ENCODE measurements at places on chromosomes 5 and 9.

- no peak for DNase-seq
Observed at GRCh38 chr9:108484468-108484867, 371.3 kb downstream of the ACTL7B start.

- DNase-seq = no peak
Observed at GRCh38 chr5:73365301-73365853, 83.2 kb downstream of the FOXD1 start.

GRCh38 chr5:7015586-7016256, 302.5 kb downstream of the TENT4A start:
- DNase-seq = no peak

DNA sequence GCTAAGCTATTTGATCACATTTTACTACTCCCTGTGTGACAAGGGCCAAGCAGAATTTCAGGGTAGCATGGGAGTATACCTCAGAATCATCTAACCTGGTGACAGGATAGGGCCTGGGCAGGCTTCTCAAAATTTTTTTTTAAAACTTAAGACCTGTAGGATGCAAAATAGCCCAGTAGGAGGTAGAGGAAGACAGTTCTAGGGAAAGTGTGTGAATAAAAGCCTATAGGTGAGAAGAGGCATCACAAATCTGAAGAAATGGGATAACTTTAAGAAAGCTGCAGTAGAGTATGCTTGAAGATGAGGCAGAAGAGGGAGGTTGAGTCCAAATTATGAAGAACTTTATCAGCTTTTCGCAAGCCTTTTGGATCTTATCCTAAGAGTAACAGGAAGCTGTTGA, 32.3 kb downstream of the CNTRL start:
- DNase-seq = no peak

- no peak for DNase-seq
Observed at GRCh38 chr5:54302267-54302687, 8.1 kb downstream of the ARL15 start.

- no peak for DNase-seq
Observed at GRCh38 chr5:14272548-14273205, 129.5 kb downstream of the TRIO start.

GRCh38 chr9:71985297-71985911, 74.0 kb downstream of the C9orf85 start:
- DNase-seq = no peak

- no peak for DNase-seq
Observed at GRCh38 chr9:70542311-70542931, 128.0 kb upstream of the KLF9 start.

GRCh38 chr5:139392678-139393496, 2.0 kb downstream of the PROB1 start:
- no peak for DNase-seq

DNA sequence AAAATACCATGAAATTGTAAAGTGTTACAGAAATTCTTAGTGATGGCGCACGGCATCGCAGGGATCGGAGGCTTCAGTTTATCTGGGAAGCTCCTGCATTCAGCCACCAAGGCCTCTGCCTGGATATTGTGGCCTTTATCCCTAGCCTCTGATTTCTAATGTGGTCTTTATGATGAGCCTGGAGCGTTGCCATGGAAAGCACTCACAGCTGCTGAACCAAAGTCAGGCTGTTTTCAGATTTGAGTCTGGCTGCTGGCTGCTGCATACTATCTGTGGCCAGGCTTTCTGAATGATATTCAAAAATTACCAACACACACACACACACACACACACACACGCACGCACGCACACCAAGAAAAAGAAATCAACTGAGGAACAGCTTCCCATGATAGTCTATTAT, 101.1 kb upstream of the ZNF366 start:
- DNase-seq = no peak

DNA sequence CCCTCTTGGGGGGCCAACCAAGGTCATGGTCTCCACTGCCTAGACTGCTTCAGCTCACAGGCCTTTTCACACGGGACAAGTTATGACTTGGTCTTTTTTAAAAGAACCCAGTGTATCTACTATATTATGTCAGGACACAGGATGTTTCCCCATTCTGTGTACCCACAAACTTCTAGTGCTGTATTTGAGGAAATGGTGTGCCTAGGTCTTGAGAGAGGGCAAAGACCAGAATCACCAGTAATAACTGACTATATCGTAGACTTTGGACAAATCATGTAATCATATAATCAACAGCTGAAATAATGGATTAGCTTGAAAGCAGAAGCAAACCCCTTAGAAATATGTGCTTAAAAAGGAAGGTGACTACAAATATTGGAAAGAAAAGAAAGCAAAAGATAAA, 133.3 kb downstream of the ARL15 start:
- no peak for DNase-seq

GRCh38 chr9:120348951-120349429, 231.0 kb downstream of the CDK5RAP2 start:
- no peak for DNase-seq

DNA sequence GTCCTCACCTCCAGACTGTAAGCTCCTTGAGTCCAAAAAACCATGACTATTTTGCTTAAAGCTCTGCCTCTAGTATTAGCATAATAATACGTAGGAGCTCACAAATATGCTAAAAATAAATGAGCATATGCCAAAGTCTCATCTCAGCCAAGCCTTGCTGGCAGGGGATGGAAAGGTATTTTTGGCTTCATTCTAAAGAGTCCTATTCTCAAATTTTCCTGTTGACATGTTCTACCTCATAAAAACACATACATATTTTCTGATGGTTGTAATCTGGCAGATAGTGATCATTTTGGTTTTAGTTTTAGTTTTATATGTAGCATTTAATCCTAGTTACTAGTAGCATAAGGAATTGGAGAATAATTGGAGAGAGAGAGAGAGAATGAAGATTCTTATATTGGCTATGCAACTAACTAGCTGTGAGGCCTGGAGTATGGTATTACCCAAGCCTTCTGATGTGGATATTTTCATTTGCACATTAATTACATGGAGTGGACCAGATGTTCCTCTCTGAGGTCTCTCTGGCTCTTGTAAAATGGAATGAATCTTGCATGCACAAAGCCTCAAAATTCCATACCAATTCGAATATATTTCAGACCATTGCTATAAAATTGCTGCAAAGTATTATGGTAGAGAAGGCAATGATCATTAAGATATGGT, 55.8 kb downstream of the PIP5K1B start:
- DNase-seq = no peak

- no peak for DNase-seq
Observed at GRCh38 chr9:19049917-19050636, 850 bp downstream of the RRAGA start.

DNA sequence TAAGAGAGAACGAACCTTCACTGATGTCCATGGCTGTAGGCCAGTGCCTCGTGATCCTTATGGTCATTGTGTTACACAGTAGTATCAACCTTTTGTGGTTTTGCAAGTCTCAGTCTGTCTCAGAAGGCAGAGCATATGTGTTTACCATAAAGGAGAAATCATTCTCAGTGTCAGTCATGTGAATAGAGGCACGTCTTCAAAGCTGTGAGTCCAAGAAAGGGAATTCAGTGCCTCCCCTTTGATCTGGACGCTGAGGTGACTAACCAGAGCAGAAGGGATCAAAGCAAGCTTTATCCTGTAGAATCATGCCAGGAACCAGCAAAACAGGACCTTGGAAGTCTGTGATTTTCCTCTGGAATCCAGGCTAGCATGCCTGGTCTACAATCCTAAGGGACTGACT, 433.9 kb downstream of the DNAH5 start:
- DNase-seq = no peak

DNA sequence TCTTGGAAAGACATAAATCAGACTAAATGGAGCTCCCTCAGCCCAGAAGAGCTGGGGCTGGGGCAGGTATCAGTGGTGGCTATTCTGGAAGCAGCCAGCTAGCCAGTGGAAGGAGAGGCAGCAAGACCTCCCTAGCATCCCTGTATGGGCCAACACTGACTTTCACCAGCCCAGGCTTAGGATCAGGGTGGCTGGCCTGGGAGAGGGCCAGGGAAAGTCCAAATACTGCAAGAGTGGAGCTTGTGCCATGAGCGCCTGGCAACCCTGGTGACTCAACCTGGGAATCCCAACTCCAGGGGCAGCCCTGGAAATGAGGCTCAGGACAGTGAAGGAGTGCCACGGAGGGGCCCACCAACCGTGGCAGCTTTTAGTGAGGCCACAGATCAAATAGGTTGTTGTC, 7.6 kb upstream of the IRF1 start:
- DNase-seq = no peak

DNA sequence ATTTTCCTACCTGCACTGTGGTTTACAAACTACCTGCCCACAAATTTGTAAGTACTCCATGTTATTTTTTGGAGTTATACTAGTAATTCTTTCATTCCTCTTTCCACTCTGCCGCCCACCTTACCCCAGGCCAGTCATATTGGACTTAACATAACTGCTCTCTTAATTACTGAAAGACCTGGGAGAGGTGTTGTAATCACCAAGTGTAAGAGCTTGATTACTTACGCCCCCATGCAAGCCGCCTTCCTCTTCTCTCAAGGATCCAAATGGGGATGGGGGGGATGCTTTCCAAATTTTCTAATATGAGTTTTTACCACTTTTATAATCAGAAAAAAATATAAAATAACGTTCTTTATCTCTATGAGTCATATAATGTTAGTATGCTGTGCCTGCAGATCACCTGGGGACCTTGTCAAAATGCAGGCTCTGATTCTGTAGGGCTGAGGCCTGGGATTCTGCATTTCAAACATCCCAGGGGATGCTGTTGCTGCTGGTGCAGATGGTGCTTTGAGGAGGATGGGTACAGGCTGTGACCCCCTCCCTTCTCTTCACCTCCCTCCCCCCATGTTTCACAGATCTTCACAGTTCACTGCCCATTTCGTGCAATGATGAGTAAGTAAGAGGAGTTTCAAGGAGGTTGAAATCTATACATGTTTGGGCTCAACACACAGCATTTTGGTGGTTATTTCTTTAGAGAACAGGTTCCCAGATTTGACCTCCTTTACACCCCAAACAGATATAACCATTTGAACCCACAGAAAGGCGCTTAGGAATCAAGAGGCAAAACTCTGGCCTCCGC, 87.3 kb downstream of the SEC61B start:
- DNase-seq = no peak

DNA sequence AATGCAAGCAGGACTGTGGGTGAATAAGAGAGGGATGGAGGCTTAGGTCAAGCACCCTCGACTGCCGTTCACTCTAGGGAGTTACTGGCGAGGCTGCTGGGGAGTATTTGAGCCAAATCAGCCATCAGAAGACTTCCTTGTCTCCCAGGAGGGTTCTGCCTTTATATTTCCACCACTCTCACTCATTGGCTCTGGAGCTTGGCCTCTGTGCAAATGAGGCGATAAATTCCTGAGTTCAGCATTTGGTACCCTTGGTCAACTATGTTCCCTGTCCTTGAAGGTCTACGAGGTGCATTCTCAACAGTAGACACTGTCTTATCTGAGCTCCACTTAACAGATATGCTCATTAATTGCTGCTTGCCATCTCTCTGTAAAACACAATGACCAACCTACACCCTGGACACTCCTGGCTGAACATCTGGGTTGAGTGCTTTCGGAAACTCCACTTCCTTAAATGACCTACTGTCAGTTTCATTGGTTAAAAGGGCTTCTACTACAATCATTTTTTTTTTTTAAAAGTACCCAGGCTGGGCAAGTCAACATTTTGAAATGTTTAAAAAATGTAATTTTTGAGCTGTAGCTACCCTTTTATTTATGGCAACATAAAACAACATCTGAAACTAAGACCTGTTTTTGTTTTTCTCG, 153.2 kb downstream of the NTRK2 start:
- no peak for DNase-seq

GRCh38 chr9:89470224-89470839, 27.6 kb downstream of the SEMA4D start:
- DNase-seq = no peak

DNA sequence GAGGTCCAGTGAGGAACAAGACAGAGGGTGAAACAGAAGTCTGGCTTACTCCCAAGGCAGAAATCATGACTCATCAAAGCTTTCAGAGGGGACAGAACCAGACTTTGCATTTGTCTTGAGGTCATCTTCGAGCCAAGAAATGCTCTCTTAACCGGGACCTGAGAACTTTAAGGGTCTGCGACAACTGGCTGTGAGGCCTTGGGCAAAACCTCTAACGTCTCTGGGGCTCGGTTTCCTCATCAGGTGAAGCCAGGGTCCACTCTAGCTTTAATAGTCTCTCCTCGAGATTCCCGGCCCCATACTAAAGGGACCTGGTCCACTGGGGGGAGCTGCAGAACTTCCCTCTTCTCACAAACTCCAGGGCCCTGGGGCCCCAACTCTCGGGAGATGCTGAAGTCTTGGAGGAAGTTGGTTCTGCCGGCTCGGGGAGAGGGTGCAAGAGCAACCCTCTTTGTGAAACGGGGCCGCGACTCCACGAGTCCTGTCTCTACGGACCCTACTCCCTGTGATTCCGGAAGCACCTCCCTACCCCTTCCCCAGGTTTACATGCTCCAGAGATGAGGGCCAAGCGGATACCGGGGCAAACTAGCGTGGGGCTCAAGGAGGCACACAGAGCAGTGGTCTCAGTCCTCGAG, 2.6 kb downstream of the GLIS3 start:
- DNase-seq = no peak

GRCh38 chr5:54403885-54404416, 51.5 kb upstream of the HSPB3 start:
- no peak for DNase-seq

DNA sequence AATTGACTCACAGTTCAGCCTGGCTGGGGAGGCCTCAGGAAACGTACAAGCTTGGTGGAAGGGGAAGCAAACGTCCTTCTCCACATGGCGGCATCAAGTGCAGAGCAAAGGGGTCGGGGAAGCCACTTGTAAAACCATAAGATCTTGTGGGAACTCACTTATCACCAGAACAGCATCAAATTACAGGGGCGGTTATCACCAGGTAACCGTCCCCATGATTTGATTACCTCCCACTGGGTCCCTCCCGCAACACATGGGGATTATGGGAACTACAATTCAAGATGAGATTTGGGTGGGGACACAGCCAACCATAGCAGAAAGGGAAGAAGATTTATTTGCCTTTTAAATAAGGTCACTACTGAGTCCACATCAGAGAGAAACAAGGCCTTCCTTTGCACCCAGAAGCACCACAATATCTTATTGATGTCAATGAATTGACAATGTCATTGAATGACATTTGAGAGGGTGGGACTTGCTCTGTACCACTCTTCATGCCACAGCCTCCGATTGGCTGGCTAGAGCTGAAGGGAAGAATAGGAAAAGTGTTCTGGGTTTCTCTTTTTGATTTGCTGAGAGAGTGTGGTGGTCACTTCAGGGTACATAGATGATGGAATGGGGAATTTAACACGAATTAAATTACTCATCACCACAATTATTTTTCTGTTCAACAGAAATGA, 11.0 kb downstream of the SKP2 start:
- DNase-seq = no peak

GRCh38 chr5:74576941-74577456, 63.5 kb downstream of the ENC1 start:
- DNase-seq = no peak

- no peak for DNase-seq
Observed at GRCh38 chr5:51384281-51384840, 1.1 kb downstream of the ISL1 start.
